ENCODE measurements at places on chromosomes 4 and X.

- DNase-seq: no peak
These were observed 902 bp upstream of the LARP1B start for GRCh38 chr4:128060121-128060698.

GRCh38 chr4:187075514-187075913 is 351.9 kb upstream of the FAT1 start:
- no peak for DNase-seq

DNA sequence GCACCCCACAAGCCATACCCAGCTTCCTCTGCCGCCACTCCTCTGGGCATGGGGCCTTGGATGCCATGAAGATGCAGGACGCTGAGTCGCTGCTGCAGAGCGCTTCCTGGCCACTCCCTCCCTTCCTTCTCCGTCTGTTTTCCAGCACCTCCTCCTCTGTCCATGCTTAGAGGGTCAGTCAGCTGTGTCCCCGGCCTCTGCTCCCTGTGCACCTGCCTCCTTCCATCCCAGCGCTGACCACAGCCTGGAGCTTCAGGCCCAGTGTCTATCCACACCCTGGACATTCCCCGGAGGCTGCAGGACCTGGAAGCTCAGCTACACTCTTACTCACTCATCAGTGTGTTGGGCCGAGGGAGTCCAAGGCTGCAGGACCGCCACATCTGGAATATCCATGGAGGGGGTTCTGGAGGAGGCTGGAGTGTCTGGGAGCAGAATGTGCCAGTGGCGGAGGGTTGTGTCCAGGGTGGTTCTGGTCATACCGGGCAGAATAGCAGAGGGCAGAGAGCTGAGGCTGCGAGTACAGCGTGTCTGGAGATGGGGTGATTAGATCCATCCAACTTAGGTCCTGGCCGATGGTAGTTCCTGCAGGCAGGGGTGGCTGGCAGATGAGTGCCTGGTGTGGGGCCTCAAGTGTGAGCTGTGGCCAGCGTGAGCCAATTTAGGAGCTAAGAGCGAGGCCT is 58.6 kb upstream of the ADRA2C start:
- no peak for DNase-seq

GRCh38 chrX:68703369-68703768 is 55.9 kb downstream of the STARD8 start:
- no peak for DNase-seq

DNA sequence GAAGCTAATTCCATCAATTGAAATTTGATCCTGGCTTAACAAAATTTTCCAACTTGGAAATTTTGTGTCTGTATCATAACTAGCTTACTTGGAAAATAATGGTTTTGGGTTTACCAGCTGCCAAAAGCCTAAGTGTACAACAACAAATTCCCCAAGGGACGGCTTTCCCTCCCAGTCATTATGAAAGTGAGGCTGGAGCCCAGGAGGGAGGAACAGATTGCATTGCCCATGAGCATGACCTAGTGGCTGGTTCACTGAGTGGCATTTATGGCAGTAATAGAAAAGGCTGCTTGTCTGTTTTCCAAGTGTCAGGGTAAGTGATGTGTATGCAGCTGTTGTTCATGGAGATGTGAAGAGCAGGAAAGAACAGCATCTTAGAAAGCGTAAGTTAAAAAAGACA is 70.8 kb upstream of the HHIP start:
- no peak for DNase-seq

DNA sequence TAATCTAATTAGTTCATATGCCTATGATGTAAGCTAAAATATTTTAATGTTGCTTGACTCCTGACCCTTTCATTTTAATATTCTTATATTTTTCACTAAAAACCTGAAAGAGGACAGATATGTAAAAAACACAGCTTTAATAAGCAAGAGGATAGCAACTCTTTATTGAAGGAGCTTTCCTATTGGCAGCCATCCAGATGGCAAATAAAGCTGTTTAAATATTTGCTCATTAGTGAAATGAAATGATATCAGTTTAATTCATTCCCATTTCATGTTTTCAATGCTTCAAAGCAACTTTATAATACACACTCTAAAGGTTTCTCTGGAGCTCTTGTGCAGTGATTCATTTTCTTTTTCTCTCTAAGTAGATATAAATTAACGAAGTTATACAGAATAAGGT is 473.4 kb downstream of the PCDH7 start:
- no peak for DNase-seq

DNA sequence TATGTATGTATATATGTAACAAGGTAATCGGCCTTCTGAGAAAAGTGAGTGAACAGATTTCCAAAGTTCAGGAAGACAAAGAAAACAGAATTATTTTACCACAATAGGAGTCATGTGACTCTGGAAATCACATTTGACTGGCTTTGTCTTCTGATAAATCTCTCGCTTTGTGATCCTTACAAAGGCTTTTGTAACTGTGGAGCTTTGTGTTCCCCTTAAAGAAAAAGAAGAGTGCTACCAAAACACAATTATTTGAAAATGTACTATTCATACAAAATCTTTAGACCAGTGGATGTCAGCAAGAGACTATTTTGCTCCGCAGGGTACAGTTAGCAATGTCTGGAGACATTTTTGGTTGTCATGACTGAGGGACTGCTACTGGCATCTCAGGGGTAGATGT is 238.8 kb downstream of the LDB2 start:
- DNase-seq: no peak

DNA sequence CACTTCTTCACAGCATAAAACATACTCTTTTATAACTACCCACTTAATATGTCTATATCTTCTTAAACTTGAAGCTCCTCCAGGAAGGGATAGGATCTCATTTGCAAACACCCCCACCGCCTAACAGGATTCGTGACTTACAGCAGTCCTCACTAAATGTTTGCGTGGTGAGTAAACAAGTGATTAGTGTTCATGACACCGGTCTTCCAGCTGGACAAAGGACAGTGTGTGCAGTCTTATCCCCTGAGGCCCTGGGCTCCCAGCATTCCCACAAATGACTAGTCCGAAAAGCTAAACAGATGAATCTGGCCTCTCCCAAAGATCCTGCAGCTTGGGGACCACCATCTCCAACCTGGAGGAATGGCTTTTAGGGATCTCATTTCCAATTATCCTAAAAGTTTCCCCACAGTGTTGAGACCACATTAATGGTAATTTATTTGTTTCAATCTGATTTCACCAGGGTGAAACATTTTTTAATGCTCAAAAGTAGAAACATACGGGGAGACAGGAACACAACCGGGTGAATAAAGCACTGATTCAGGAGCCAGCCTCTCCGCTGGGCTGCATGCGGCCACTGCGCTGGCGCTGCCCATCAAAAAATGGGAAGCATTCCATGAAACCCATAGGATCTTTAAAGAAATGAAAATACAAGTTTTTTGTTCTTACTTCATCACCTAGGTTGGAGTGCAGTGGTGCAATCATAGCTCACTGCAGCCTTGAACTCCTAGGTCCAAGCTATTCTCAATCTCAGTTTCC is 69.2 kb downstream of the HADH start:
- DNase-seq: no peak

- no peak for DNase-seq
These were observed 58.1 kb downstream of the SLC30A9 start for GRCh38 chr4:42048394-42048793.

GRCh38 chr4:38787693-38788092 is 4.9 kb upstream of the TLR10 start:
- DNase-seq: no peak

- no peak for DNase-seq
These were observed 195.7 kb upstream of the CASK start for GRCh38 chrX:42119076-42119475.

- peak; percentile 26 for DNase-seq
These were observed 50.0 kb upstream of the CLCN4 start for GRCh38 chrX:10106806-10107205.
